ENCODE measurements at places on chromosomes 12 and 14.

GRCh38 chr12:22285846-22286245 is 48.7 kb downstream of the ST8SIA1 start:
- peak; percentile 59 for DNase-seq

DNA sequence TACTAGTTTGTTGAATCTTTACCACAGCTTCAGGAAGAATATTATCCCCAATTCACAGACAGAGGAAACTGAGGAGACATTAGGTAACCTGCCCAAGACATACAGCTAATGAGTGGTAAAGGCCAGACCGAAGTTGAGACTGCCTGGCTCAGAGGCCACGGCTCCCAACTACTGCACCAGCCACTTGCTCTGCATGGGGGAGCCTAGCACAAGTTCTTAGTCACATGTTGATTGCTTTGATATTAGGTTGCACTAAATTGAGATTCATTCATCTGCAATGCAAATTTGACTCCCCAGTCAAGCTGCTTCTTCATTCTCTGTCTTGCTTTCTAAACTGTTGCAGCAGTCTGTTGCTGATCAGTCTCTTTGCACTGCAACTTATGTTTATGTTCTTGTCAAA is 25.9 kb upstream of the POLR3B start:
- no peak for DNase-seq

GRCh38 chr12:29883525-29883924 is 99.8 kb upstream of the TMTC1 start:
- DNase-seq = no peak

GRCh38 chr12:123083661-123084571 is 67.0 kb downstream of the PITPNM2 start:
- DNase-seq = no peak

GRCh38 chr12:87870493-87871460 is 158.4 kb downstream of the C12orf50 start:
- no peak for DNase-seq

- DNase-seq = peak; percentile 22
Observed at GRCh38 chr14:100649173-100649519, 61.9 kb upstream of the BEGAIN start.

DNA sequence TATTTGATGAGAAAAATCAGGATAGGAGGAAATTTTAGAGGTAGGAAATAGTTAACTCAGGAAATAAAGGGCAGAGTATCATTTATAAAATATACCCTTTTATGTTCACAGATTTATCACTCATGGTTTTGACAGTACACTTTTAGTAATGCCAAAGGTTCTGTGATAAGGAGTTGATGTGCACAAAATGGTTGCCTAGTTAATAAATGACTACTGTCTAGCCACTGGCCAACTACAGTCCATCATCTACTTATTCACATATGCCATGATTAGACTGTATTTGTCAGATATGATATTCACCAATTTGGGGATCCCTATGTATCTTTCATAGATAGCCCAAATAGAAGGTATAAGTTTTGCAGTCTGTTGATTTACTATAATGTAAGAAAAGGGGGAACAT is 19.2 kb upstream of the GXYLT1 start:
- no peak for DNase-seq

GRCh38 chr12:90978117-90978770 is 23.3 kb upstream of the CCER1 start:
- peak; percentile 87 for DNase-seq

Data from AG10803 (cell line).